Cardiac atrium fibroblast (primary cell): ENCODE measurements at places on chromosomes 7 and 10. TPM values are rescaled to one million over a fixed set of nuclear protein-coding genes. Genes with fewer than 3 reads are reported as not detected.

The CDH23 gene
- total RNA-seq, result 0.18 TPM in 1 of 2 replicates, not detected in the other

The EPHB6 gene
- total RNA-seq, result 5.7 and 6.5 TPM in 2 replicates

The PRKCQ gene
- 0.32 TPM in 1 of 2 replicates, not detected in the other for total RNA-seq

The PTN gene
- total RNA-seq, result 1.6 and 7.8 TPM in 2 replicates

The GATA3 gene
- total RNA-seq, result 5.7 TPM in 1 of 2 replicates, not detected in the other

The TCAF2 gene
- 7.8 and 12.3 TPM in 2 replicates for total RNA-seq
